NCI-H2081 (cell line): ENCODE measurements at places on chromosomes 2 and 18.

DNA sequence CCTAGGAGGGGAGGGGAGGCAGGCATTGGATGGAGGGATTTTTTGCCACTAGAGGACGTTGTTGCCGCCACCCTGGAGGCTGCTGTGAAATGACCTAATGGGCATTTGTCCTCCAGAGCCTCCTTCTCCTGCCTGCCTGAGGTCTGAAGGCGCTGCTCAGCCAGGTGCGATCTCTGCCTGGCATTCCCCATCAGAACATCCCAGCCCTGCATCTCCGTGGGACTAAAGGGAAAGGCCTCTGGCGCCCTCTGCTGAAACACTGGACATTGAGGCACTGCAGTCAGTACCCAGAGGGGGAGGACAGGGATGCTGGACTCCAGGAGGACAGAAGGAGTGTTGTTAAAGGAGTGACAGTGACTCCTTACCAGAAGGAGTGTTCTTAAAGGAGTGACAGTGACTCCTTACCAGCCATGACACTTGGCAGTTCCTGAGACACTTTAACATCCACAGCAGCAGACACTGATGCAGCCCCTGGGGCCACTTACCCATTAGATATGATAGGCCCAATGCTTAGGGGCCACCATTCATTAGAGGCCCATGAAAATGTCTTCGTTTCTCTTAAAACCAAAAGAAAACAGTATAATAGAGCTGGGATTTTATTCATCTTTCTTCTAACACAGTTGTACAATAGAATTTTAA lies 17.0 kb downstream of the THNSL2 start:
- peak; percentile 74 for DNase-seq

- DNase-seq = peak; percentile 31
Measured at GRCh38 chr2:68185541-68186164, 28.0 kb downstream of the PNO1 start.

- DNase-seq = no peak
Measured at GRCh38 chr2:19866771-19867170, 35.0 kb downstream of the TTC32 start.

DNA sequence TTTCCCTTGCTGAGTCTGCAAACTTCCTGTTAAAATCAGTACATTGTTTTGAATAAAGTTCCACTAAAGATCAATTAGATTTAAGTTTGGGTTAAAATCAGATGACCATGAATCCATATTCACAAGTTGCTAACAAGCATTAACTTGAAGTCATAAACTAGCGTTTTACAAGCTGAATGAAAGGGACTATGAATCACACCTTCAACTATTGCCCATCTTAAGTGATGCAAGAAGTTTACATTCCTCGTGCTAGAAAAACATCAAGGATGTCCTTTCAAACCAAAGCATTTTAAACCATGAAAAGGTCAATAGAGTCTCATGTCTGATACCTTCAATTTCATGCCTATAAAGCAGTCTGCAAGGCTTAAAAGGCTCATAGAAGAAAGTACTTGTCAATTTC lies 257.2 kb upstream of the SYT4 start:
- no peak for DNase-seq

- no peak for DNase-seq
Measured at GRCh38 chr2:10930721-10931516, 19.2 kb downstream of the KCNF1 start.

DNA sequence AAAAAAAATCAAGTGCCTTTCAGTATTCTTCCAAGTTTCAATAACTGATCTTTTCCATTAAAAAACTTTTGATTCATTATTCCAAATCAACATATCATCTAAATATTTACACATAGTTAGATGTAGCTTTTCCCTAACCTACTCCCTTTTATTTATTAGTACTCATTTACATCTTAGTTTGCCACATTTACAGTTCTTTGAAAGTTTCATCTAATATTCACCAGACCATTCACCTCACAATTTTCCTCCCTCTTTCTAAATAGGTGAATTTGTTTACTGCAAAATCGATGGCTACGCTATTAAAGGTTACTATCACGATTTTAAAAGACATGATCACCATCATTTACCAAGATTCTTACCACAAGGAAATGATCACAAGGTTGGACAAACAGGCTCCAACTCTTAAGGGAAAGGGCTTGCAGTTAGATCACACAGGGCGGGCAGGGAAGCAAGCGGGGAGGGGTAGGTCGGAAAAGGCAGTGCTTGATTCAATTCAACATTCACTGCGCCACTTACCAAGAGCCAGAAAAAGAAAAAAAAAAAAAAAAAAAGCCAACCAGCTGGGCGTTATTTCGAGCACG lies 654 bp upstream of the MARCHF7 start:
- no peak for DNase-seq

GRCh38 chr2:173232956-173233744 lies 121.5 kb upstream of the CDCA7 start:
- no peak for DNase-seq

- peak; percentile 61 for DNase-seq
Measured at GRCh38 chr18:75215663-75216062, 5.1 kb downstream of the TSHZ1 start.

DNA sequence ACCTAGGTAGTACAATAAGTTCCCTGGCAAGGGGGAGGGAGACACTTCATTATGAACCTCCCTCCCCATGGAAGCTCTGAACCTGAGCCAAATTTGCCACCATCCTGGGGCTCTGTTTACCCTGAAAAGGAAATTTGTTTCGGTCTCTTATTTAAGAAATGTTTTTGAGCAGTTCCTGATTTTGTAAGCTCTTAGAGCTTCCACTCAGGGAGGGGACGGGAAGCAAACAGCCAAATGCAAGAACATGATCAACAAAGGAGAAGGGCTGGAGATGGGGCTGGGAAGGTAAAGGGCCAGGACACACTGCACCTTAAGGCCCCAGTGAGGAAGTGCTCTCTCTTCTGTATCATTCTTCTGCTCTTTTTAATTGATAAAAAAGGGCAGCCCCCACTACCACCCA lies 117.9 kb downstream of the NRP2 start:
- no peak for DNase-seq
